ENCODE measurements at places on chromosomes 11 and 22.

DNA sequence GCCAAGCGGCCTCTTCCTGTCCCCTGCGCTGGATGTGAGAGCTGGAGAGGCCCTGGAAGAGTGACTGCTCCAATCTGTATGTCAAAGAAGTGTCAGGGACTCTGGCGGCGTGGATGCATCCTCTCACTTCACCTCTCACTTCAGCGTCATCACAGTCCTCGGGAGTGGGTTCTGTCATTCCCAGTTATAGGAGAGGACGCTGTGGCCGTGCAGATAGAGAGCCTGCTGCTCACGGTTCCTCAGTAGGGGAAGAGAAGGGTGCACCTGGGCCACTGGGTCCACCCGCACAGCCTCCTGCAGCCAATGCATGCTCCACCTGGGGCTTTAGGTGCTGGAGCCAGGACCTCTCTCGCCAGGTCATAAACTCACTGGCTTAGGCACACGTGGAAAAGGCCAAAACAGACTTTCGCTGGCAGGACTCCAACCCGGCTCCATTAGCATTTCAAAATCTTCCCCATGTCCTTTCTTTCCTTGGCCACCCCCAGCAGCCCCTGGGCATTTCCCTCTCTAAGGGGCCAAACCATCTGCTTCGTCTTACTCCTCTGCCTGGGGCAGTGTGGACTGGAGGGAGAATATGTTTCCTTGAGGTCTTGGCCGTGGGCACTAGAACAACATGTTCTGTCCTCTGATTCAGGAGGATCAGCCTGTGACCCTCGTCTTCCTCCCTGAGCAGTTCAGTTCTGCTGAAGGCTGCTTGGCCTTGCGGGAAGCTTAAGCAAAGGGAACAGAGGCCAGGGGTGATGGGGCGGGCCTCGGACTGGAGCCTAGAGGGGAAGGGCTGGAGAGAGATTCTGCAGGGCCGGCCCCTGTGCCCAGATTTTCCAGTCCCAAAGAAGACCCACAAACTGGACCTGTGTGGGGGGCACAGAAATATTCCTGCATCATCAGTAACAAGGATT lies 57.8 kb downstream of the ST14 start:
- DNase-seq: no peak

DNA sequence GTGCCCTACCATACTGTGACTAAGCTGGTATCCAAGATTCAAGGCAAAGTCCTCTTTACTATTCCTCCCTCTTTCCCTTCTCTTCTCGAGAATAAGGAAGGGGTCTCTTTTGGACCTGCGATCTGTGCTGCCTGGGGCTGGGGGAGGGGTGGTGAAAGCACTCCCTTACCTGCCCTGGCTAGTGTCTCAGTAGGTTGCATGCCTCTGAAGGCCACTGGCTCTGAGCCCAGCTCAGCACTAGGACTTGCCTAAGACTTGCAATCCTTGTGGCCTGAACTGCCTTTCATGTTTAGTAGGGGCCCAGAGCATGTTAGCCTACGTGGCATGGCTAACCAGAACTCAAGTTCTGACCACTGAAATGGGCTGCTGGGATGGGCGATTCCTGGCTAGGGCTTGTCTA lies 13.0 kb upstream of the REXO2 start:
- DNase-seq: no peak

DNA sequence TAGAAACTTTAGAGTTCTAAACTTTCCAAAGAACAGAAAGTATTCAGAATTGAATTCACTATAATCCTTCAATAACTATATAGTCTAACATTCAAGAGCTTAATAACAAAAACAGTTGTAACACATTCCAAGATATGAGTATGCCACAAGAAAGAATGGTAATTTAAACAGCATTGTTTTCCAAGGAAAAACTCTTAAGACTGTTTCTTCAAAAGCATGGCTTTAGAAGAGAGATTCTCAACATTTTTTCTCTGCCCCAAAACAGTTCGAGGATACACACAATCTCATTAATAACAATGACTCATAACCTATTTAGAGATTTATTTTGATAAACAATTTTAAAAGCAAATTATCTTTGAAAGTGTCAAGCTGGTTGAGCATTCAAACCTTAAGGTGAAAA lies 16.7 kb upstream of the ARHGAP32 start:
- no peak for DNase-seq

GRCh38 chr11:83249972-83250593 lies 36.1 kb downstream of the CCDC90B start:
- DNase-seq: no peak

DNA sequence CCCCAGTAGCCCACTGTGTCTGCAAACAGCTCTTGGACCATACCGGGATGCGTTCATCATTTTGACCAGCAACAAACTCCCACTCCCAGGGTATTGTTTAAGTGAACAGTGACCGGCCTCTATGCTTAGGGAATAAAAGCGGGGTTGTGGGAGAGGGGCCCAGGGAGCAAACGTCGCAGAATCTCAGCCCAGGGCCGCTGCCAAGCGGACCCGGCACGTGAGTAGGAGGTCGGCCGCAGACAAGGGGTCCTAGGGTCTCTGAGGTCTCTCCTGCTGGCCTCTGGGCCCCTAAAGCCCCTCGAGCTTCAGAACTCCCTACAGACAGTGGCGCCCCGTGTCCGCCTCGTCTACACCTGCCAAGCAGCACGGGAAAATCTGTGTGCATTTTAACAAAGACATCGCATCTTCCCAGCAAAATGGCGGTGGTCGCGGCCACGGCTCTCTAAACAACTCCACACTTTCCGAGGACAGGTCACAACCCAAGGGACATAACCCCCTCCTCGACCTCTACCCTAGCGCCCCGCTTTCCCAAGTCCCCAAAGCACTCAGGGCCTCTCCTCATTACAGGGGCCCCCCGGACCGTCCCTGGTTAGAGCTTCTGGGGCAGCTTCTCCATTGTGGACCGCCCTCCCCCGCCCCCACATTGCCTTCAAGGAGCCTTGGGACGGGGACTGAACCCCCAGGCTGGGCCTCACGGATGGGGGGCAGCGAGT lies 3.9 kb upstream of the GCAT start:
- DNase-seq: no peak

GRCh38 chr11:102448869-102449224 lies 3.7 kb downstream of the TMEM123 start:
- DNase-seq: no peak

- no peak for DNase-seq
Measured at GRCh38 chr22:23203452-23204124, 23.3 kb downstream of the BCR start.

DNA sequence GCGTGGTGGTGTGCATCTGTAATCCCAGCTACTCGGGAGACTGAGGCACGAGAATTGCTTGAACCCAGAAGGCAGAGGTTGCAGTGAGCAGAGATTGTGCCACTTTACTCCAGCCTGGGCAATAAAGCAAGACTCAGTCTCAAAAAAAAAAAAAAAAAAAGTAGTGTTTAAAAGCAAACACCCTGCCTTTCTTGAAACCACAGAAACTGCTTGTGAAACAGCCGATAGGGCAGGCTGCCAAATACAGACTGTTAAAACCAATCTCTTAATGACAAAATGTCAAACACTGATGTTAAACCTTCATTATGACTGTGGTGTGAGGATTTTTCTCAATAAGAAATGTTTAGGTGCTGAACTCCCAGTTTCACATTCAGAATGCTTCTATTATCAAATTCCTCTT lies 27.3 kb downstream of the MARK2 start:
- peak; percentile 28 for DNase-seq

GRCh38 chr11:10414659-10415058 lies 40.4 kb upstream of the AMPD3 start:
- no peak for DNase-seq

- DNase-seq: no peak
Measured at GRCh38 chr22:29673361-29674066, 46.3 kb upstream of the CABP7 start.

DNA sequence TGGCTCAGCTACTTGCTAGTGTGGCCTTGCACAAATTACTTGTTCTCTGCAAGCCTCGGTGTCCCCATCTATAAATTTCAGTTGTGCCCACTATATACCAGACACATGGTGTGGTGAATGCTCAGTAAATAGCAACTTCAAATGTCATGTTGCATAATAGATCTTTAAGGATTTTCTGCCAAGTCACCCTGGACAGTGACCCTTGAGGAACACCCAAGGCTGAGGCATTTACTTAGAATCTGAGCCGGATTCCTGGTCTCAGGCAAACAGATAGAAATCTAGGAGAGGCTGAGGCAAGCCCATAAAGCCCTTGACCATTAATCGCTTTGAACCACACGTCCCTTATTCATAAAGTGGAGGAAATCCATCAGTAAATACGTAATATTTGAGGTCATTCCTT lies 9.7 kb downstream of the TEAD1 start:
- no peak for DNase-seq

GRCh38 chr11:133742353-133742752 lies 103.0 kb downstream of the SPATA19 start:
- no peak for DNase-seq

GRCh38 chr11:112962579-112963367 lies 1.6 kb downstream of the NCAM1 start:
- peak; percentile 55 for DNase-seq

DNA sequence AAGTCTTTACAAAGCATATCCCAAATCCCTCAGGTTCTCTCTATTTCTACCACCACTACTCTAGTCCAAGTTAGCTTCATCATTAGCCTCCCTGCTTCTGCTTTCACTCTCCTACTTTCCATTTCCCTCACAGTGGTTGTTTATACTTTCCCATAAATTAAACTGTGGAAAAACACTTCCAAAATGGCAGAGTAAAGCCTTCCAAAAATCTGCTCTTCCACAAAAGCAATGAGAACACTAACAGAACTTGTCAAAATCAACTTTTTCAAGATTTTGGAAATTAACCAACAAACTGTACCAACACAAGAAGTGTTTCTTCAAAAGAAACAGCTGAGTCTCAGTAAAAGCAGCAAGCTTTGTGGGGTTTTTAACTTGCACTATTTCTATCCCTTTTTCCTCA lies 71.8 kb downstream of the TTC28 start:
- no peak for DNase-seq

GRCh38 chr11:86703987-86704386 lies 31.6 kb upstream of the ME3 start:
- no peak for DNase-seq

DNA sequence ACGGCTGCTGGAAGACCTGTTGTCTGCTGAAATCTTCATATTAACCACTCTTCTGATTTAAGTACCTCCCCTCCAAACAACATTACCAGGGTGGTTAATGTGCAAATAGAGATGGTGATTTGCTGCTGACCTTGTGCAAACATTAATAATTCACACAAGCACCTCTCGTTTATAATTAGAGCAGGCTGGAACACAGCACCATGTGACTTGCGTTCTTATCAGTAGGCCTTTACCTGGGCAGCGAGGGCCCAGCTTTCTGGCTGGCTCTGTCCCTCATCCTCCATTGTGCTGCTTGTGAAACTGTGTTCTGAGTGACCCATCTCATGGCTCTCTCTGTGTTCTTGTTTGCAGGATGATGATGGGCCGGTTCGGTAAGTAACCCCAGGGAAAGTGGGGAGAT lies 41.0 kb upstream of the PARVG start:
- DNase-seq: no peak

GRCh38 chr22:24093855-24094254 lies 82.8 kb downstream of the CABIN1 start:
- no peak for DNase-seq

DNA sequence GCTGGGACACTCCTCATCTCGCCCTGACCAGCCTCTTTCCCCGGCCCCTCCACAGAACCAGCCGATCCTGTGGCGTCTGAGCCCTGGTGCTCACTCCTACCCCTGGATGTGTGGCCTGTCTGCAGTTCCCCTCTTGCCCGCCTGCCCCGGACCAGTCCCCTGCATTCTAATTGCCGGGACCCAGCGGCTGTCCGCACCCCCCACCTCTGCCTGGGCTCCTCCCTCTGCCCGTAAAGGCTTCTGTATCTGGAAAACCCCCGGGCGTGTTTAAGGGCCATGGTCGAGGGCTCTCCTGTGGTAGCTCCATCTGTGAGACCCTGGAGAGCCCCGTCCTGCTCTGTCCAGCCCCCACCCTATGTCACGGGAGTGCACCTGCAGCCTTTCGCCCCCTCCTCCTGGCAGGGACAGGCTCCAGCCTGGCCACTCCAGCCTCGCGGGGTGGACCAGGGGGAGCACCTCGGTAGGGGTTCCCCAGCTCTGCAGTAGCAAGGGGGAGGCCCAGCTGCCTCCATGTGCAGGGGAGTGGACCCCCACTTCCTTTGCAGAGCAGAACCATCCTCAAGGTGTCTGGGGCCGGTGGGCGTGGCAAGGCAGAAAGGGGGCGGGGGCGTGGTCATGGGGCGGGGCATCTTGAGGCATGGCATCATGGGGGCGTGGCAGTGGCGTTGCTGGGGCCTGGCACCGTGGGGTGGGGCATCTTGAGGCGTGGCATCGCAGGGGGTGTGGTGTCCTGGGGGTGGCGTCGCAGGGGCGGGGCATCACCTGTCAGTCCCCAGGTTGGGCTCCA lies 430.4 kb downstream of the TBC1D22A start:
- DNase-seq: no peak

DNA sequence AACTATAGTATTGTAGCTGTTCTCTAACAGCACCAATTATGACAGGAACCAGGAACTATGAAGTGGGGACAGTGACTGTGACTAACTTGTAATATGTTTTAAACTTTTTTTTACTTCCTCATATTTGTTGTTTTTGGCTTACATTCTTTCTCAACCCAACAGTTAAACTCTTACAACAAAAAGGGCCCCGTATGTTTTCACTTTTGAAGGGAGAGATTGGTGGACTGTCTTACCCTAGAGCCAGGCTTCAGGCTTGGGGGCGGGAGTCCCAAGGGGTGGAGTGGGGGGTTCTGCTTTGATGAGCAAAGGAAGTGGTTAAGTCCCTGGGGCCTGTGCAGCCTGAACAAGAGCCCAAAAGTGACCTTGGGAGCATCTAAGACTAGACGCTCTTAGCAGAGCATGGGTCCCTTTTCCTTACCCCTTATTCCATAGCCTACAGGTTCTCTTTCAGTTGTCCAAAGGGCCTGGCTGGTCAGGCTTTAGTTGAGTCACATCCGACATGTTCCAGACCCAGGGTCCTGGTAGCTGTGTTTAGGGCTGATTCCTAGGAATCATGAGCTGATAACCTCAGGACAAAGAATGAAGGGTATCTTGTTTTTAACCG lies 38.8 kb downstream of the STIM1 start:
- no peak for DNase-seq

DNA sequence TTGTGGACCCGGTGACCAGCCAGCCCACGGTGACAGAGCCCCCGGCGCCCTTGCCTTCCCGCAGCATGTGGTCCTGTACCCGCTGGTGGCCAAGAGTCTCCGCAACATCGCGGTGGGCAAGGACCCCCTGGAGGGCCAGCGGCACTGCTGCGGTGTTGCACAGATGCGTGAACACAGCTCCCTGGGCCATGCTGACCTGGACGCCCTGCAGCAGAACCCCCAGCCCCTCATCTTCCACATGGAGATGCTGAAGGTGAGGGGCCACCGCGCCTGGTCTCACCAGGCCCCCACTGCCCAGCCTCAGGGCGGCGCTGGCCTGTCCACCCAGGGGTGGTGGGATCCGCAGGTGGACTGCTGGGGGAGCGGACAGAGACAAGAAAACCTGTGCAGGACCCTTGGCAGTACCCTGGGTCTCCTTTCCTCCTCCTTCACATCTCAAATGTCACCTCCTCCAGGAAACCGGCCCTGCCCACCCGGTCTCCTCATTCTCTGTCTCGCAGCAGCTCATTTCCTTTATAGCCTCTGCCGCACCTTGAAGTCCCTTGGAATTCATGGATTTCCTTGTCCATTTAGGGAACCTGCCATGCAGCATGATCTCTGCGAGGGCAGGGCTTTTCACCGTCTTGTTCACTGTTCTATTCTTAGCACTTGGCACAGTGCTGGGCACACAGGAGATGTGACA lies 6.5 kb downstream of the AIP start:
- DNase-seq: no peak

- no peak for DNase-seq
Measured at GRCh38 chr11:23632293-23632692, 772.0 kb upstream of the CCDC179 start.

- DNase-seq: peak; percentile 77
Measured at GRCh38 chr22:48576333-48577013, 1251.2 kb downstream of the BRD1 start.

GRCh38 chr11:74504100-74504691 lies 10.7 kb upstream of the LIPT2 start:
- DNase-seq: no peak

Measured in NCI-H2171 (cell line).